ENCODE measurements at places on chromosomes 4 and X.

- DNase-seq, result no peak
These were observed 17.1 kb downstream of the VSIG4 start for GRCh38 chrX:66022632-66023384.

DNA sequence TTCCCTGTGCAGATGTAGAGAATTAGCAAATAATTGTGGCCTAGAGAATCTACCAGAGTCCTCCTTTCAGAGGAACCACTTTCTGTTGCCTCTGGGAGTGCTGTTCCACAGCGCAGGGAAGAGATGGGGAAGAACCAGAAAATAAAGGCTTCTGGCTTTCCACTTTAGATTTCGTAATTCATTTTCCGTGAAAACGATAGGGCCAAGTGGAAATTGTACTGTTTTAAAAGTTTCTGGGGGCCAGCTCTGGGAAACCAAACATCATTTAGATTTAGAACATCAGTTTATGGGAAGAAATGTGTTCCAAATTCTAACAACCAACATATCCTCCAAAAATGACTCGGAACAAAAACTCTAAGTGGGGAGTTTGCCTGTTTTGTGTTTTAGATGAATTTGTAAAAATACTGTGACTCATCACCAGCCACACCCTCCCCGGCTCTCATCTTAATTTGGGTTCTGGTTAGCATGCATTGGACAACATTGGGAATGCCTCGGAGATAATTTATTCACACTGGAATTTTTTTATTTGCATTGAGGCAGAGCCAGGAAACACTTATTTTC lies 65.2 kb upstream of the LNX1 start:
- DNase-seq, result no peak

DNA sequence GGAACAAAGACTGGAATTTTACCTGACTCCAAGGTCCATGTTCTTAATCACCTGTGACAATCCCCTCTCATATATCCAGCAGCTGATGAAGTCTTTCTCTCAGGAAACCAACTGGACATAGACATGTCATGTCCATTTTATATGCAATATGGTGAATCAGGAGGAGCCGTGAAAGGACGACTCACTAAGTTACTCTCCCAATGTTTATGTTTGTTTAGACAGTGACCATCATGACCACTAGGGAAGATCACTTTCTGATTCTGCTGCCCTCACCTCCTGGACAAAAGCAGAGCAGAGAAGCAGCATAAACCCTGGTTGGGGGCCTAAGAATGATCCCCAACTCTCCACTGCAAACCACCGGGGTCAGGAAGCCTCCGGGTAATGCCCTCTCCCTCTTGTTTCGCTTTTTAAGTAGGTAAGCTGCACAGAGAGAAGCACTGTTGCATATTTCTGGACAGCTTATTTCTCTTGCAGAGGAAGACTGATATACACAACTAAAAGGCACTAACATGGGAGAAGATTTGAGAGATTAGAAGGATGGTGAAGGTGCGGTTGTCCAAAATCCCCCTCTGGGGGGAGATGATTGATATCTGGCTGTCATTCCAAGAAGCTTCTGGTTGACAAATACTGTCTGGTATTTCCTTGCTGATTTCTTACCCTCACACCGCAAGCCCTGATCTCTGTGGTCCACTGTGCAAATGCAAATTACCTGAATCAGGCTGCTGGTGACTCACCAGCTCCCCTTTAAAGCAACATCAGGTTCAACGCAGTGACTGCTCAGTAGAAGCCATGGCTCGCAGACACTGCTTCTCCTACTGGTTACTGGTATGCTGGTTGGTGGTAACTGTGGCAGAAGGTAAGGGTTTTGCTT lies at the start of gene ODAPH:
Gene ODAPH (plus strand): TSS at position 773 of the 871 bp plus-strand sequence. CDS start 17 bp downstream, at position 790.
- DNase-seq, result no peak

- DNase-seq, result no peak
These were observed 27.3 kb downstream of the CSN3 start for GRCh38 chr4:70269674-70270073.

- DNase-seq, result no peak
These were observed 9.6 kb downstream of the SGMS2 start for GRCh38 chr4:107834241-107834794.

DNA sequence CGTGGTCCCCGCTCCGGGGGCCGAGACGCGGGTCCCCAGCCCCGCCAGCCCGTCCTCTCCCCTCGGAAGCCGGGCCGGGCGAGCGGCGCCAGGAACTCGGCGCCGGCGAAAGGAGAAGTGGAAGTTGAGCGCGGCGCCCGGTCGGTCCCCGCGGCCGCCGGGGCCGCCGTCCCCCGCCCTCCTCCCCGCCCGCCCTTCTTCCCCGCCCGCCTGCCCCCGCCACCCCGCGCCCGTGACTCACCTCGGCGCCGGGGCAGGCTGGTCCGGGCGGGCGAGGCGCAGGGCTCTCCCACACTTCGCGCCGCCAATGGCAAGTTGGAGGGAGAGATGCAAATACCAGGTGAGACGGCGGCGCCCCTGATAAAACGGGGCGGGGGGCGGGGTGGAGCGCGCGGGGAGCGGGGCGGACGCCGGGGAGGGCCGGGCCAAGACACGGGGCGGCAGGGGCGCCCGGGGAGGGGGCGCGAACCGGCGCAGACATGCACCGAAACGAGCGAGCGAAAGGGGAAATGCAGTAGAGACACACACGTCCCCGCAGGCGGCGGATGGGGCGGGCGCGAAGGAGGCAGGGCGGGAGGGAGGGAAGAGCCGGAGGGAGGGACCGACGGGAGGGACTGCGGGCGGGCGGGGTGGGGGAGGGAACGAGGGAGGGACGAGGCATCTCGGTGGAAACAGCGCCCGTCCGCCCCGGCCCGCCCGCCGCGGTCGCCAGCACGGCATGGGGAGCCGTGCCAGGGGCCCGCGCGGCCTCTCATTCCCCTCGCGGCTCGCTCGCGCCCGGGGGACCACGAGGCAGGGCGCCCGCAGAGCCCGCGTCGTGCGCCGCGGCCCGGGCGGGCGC lies at the start of gene ELF4:
Gene ELF4 (minus strand): TSS at position 119 of the 841 bp plus-strand sequence. CDS start 29,167 bp downstream, outside the sequence.
- no peak for DNase-seq

DNA sequence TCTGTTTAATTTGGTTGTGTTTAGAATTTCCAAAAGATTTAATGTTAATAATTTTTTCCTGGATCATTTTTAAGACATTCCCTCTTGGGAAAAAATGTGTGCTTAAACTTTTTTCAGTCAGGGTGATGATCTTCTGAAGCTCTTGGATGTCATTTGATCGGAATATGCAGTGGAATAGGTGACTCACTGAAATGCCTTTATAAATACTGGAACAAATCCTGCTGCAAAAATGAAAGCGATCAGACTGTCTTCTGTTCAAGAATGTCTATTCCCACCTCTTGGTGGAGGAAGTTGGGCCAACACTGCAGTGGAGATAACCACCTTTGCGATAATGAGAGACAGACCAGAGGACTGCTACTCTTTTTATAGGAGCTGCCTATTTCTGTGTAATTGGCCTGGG lies 46.7 kb downstream of the LARP1B start:
- no peak for DNase-seq

- DNase-seq, result no peak
These were observed 199.9 kb downstream of the SHOX start for GRCh38 chrX:830532-830931.

GRCh38 chr4:82799006-82799881 lies 648 bp upstream of the SCD5 start:
- no peak for DNase-seq

DNA sequence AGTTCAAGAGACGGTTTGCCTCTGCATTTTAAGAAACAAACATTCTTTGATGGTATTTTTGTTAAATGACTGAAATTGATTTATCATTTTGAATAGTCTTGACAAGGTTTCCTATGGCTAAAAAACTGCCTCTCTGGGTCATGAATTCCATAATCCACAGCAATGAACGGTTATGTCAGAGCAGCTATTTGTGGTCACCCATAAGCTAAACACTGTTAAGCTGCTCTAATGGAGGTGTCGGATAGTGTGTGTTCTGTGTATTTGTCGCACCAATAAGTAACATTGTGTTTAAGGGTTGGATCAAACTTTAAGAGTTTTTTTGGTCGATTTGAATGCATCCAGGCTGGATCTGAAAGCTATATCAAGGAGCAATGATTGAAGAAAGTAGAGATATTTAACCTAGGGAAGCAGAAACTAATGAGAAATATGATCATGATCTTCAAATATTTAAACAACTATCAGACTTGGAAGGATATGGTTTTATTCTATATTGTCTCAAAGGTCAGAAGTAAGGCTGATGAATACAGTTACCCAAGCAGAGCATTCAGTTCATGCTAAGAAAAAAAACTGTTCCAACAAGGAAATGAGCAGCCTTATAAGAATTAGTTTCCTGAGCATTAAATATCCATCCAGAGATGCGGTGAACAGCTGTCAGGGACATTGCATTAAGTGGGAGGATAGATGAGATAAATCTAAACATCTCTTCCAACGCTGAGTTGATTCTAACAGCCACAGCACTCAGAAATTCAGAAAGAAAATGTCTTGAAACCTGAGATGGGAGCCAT lies 232.3 kb upstream of the RPS6KA3 start:
- no peak for DNase-seq

GRCh38 chr4:56183344-56183959 lies 203.8 kb downstream of the AASDH start:
- DNase-seq, result no peak

GRCh38 chr4:24001486-24002329 lies 111.9 kb upstream of the PPARGC1A start:
- DNase-seq, result no peak

DNA sequence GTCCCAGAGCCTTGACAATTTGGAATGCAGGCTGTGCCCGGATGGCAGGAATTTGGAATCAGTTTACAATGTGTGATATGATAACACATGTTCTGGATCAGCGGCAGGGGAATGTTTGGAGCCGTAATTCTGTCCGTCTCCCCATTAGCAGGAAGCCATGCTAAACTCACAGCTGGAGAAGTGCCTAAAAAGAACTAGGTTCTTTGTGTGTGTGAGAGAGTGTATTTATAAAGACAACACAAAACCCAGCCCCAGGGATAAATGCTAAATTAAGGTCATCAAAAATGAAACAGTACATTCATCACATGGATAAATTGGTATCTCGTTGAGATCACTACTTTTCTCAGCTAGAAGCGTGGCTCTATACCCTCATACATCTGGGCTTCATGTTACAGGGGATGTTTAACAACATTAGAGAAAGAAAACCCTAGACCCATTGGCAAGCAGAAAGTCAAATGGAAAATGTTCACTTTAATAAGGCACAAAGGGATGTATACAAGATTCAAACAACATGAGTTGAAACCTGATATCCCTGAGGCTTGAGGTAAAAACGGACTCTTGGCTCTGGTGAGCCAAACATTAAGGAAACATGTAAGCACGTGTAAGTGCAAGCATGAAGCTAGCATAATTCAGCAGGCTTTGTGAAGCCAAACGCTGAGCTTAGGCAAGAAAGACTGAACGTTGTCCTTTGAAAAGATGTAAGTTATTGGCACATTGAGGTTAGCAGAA lies 18.0 kb upstream of the TMEM131L start:
- DNase-seq, result no peak

DNA sequence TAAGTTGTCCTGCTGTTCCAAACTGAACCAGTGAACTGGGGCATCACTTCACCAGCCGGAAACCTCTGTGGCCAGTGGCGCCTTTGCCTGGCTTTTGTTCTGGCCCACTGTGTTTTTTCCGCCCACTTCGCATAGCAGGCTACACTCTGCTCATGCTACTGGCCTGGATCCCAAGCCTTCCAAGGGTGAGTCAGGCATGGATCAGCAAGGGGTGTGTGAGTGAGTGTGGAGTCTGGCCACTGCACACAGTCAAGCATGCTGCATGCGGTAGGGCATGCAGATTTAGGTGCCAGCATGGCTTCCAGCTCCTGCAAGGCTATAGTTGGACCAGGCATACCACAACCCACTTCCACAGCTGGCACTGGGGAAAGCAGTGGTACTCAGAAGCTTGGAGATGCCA lies 1967.9 kb downstream of the C4orf33 start:
- no peak for DNase-seq

DNA sequence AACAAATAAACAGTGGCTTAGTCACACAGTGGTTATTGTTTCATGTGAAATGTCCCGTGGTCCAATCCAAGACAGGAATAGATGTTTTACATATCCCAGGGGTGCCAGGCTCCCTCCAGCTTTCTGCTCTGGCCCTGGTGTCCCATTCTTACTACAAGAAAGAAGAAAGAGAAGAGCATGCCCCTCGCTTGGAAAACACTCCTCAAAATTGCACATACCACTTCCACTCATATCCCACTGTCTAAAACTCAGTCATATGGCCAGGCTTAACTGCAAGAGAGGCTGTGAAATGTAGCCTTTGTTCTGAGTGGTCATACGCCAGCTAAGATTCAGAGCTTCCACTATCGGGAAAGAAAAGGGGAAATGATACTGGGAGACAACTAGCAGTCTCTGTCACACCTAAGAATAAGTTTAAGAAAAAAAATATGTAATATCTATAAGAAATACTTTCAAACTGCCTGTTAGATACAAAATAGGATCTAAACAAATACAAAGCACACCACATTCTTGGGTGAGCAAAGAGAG lies 306.8 kb upstream of the FAM241A start:
- no peak for DNase-seq

GRCh38 chr4:147789596-147789995 lies 57.7 kb downstream of the ARHGAP10 start:
- no peak for DNase-seq

DNA sequence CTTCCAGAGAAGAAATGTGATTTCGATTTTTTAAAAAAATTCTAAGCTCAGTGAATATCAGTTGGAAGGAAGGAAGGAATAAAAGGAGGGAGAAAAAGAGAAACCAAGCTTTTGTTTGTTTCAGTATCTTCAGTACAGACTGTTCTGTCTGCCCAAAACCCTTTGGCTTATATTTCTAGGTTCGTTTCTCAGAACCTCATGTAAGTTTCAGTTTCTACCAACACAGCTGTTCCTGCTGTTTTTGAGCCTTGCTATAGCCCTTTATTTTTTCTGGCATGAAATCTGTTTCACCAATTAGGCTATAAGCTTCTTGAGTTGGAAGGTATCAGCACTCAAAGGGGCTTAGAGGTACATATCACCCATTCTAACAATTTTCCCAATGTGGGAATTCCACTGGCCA lies 157.9 kb downstream of the GBA3 start:
- no peak for DNase-seq

GRCh38 chr4:105014635-105015034 lies 132.0 kb upstream of the TET2 start:
- DNase-seq, result no peak

DNA sequence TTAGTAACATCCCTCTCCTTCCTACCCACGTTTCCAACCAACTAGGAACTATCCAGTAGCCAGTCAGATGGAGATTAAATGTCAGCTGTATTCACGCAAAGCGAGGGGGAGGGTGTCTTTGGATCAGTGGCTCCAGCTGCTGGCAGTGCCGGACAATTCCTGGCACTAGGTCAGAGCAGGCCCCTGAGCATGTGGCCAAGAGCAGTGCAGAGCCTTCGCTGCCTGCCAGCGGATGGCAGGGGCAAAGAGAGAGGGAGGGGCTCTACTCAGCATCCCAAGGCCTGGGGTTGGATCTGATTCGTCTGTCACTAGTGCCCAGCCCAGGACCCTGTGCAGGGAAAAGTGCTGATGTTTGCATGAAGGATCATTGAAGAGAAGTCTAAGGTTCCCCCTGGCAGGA lies 28.7 kb upstream of the JAKMIP1 start:
- no peak for DNase-seq

DNA sequence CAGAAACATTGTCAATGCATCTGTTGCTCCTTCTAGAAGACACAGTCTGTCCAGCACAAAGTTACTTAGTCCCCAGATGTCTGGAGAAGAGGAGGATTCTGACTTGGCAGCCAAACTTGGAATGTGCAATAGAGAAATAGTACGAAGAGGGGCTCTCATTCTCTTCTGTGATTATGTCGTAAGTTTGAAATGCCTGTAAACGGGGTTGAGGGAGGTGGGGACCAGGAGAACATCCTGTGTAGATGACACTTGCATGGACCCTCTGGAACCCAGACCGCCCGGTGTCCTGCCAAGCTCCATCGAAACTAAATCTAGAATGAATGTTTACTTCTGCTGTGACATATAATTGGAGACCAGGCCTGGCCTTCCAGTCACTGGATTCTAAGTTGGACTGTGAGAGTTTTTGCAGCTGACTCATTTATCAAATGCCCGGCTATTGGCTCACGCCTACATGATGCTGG lies 45.0 kb upstream of the MSANTD1 start:
- no peak for DNase-seq

All from stimulated activated CD8-positive, alpha-beta memory T cell treated with anti-CD3 and anti-CD28 coated beads, Interleukin-4, amount 100 ng/mL, for 1 hour (primary cell).